ENCODE measurements at places on chromosomes 7 and 10.

- no peak for DNase-seq
These were observed 9.9 kb downstream of the VIM start for GRCh38 chr10:17237915-17238444.

GRCh38 chr7:1323178-1324027 is 90.7 kb downstream of the UNCX start:
- DNase-seq = no peak

GRCh38 chr7:54333952-54334351 is 208.2 kb upstream of the VSTM2A start:
- no peak for DNase-seq

DNA sequence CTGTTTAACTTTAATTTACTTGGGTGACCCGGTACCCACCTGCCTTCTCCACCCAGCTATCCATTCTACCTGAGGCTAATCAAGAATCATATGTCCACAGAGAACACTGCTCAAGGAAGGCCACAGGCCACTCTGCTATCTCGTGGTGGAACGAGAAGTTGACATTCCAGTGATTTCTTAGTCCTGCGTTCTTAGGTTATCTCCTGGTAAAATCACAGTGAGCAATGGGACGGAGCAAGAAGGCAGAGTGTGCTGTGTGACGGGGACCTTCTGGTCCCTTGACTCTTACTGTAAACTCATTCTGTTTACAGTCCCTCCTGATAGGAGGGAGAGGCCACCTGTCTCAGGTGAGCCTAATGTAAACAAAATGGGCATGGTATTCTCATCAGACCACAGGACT is 256.6 kb downstream of the TNS3 start:
- no peak for DNase-seq

DNA sequence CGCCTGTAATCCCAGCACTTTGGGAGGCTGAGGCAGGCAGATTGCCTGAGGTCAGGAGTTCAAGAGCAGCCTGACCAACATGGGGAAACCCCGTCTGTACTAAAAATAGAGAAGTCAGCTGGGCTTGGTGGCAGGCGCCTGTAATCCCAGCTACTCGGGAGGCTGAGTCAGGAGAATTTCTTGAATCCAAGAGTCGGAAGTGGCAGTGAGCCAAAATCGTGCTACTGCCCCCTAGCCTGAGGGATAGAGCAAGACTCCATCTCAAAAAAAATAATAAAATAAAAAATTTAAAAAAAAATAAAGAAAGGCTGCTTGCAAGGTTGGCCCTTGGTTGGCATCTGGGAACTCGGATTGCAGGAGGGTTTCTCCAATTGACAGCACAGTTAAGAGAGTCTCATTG is 221.6 kb downstream of the DGKI start:
- DNase-seq = no peak

- peak; percentile 19 for DNase-seq
These were observed 707 bp upstream of the C1GALT1 start for GRCh38 chr7:7181519-7182155.

- no peak for DNase-seq
These were observed 131.9 kb downstream of the CALCR start for GRCh38 chr7:93442478-93443224.

DNA sequence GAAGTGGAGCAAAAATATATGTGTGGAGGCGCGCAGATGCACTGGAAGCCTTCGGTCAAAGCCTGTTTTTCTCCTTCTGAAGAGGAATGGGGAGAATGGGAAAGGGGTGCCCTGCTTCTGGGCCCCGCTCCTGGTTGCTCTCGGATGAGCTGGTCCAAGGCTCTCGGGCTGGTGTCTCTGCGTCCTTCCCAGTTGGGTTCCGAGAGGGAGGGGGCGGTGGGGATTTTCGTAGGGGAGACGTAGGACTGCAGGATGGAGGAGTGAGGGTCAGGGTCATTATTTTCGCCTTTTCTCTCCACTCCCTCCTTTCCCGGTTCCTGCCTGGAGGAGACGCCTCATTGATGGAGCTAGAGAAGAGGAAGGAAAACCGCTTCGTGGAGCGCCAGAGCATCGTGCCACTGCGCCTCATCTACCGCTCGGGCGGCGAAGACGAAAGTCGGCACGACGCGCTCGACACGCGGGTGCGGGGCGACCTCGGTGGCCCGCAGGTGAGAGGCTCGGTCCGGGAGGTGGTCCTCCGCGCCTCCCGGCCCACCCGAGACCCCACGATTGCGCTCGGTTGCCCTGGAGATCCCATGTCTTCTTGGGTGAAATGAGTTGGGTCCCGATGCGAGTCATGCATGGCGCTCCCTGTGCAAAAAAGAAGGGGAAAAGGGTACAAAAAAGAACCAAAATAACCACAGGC is 790 bp downstream of the ADAM22 start:
- DNase-seq = peak; percentile 40

GRCh38 chr10:97684866-97685394 is 2.1 kb downstream of the AVPI1 start:
- no peak for DNase-seq

DNA sequence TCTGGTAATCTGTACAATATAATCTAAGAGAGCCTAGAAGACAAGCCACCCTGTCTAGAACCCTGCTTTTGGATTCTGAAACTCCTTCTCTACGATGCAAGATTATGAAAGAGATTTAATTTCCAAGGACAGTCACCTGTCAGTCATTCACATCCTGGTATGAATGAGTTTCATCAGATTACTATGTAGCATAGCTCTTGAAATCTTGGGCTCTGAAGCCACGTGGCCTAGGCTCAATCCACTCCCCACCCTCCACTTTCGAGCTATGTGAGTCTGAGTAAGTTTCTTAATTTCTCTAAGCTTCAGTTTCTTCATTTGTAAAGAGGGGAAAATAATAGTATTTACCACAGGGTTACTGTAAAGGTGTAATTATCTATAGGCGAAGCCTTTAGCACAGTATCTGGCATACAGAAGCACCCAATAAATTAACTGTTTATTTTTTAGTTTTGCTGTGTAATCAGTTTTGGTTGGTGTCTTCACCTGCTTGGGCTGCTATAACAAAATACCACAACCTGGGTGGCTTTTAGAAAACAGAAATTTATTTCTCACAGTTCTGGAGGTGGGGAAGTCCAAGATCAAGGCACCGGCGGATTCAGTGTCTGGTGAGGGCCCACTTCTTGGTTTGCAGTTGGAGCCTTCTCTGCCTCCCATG is 71.3 kb downstream of the MYOF start:
- no peak for DNase-seq

- no peak for DNase-seq
These were observed 166.3 kb upstream of the ADCY1 start for GRCh38 chr7:45407730-45408408.

DNA sequence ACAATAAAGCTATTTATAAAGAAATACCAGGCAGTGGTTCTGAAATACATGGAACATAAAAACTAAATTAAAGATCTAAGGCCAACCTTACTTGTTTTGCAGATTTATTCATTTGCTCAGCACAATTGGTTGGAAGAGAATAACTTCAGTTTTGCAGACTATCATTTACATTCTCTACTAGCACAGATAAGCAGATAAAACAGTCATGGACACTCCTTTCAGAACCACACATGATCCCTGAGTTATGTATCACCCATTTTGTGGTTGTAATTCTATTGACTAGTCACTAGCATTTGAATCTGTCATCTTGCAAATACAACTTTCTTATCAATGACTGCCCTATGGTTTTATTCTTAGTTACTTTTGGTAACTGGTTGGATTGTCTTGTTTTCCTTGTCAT is 45.1 kb downstream of the PRKAR2B start:
- DNase-seq = no peak

GRCh38 chr7:82017334-82017943 is 247.6 kb upstream of the HGF start:
- no peak for DNase-seq

DNA sequence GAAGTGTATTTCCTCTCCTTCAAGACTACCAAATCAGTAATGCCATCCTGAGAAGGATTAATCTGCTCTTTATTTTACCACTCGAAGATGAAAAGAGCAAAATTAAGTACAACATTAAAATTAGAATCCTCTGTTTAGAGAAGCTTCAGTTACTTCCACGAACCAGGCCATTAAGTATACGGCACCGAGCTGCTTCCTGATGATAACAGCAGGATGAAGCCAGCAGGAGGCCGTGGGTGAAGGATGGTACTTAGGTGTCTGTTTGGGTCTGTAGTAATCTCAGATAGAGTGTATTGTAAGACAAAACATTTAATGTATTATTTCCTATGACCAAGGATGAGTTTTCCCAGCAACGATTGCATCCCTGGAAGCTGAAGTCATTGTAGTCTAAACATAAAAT is 362.8 kb downstream of the SFMBT2 start:
- no peak for DNase-seq

DNA sequence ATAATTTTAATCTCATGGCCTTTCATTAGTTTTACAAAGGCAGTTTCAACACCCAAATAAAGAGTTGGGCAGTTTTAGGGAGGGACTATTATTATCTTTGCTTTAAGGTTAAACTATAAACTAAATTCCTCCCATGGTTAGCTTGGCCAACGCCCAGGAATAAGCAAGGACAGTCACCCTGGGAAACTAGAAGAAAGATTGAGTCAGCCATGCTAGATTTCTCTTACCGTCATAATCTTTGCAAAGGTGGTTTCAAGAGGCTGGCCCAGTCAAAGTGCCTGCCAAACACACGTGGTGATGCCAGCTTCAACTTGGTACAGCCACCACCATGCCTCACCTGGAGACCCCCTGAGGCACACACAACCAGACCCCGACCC is 317.4 kb upstream of the SP8 start:
- DNase-seq = no peak

DNA sequence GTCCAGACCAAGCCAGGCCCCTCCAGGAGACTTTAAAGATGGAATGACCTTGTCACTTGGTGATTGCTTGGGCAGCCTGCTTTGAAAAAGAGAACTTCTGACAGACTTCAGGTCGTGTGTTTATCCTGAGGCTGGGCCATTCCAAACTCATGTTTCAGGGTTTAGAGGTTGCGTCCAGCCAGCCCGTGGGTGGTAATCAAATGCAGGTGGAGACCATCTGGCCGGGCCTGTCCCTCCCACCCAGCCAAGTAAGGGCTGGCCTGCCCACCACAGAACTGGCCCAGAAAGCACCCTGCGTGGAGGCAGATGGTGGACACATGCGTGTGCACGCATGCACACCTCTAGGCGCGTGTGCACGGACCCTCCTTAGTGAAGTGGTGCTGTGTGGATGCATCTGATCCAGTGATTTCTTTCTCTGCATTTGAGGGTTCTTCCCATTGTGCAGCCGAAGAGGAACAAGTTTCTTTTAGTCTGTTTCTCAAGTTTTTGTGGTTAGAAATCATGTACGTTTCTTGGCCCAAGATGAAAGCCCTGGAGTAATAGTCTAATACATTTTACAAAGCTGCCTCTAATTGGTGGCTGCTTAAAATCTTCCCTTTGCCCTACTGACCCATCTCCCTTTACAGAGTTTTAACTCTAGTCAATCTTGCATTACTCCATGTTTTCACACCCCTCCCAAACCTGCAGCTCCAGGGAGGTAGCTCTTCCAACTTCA is 43.0 kb downstream of the SUFU start:
- DNase-seq = no peak

DNA sequence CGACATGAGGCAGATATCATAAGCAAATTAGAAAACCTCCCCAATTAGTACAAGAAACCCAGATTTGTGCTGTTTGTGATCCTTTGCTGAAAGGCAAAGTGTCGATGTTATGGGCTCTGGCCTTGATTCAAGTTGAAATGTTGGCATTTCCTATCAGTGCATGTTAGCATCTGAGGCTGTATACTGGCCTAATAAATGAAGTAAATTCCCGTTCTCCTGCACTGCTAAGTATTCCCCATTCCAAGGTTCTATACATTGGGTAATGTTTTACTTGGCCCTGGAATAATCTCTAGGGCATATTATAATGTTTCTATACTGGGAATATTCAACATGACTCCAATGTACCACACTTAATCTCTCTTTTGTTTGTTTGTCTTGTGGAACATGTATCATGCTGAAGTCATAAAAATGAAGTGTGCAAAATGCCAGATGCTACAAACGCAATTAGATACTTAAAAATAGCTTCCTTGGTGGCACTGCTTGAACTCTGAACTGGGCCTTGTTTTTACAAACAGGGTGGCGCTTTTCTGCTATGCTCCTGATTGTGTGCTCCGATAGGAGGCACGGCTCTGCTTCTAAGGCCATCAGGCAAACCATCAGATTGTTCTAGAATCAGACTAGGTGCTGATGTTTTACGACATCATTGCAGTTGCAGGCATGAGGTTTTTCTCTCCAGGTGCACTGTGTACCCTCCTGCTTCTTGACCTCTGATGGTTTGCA is 156.7 kb upstream of the TCF7L2 start:
- DNase-seq = no peak

DNA sequence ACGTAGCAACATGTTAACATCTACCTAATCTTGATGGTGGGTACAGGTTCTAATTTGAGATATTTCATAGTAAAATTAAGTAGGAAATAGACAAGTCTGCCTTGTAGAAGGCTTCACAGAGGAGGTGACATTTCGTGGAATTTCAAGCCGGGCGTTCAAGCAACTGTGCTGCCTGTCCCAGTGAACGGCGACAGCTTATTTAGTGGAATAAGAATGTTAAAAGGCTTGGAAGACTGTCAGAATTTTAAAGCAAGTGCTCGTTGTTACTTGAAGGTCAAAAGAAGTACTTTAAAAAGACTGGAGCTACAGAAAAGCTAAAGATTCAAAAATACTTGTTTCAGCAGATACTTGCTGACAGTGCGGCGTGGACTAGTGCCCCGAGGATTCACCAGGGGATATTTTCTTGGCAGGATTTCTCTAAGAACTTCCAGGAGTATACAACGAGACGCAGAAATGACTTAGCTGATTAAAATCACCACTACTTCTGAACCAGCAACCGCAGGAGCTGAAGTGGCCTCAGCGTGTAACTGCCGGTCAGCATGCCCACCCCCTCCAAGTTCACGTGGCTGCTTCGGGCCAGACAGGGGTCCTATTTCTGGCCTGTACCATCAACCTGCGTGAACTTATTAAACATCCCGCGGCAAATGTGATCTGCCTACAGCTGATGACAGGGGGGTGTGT is 46.5 kb downstream of the CTBP2 start:
- DNase-seq = no peak

DNA sequence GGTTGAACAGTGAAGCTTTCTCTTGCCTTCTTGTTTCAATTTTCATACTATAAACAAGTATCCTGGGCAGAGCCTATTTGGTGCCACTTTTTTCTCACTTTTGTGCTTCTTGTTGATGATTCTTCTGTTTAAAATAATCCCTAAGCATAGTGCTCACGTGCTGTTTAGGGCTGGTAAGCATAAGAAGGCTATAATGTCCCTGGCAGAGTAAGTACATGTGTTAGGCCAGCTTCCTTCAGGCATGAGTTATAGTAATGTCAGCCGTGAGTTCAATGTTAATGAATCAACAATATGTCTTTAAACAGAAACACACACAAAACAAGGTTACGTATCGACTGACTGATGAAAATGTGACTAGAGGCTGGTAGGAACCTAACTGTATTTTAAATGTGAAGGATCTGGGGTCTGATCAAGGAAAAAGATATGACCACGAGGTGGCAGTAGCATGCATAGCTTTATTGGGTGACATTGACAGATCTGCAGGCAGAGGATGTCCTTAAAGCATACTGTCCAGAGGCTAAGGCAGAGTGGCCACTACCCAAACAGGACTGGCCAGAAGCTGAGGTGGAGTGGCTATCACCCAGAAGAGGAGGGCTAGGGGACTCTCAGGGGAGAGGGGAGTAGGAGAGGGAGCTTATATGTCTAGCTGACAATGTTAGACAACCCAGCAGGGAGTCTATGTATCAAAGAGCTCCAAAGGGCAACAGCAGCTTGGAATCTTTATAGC is 113.7 kb downstream of the BRAF start:
- peak; percentile 58 for DNase-seq

Data from NCI-H2107 (cell line).